CD14-positive monocyte (primary cell): ENCODE measurements at places on chromosomes 2 and 18.

DNA sequence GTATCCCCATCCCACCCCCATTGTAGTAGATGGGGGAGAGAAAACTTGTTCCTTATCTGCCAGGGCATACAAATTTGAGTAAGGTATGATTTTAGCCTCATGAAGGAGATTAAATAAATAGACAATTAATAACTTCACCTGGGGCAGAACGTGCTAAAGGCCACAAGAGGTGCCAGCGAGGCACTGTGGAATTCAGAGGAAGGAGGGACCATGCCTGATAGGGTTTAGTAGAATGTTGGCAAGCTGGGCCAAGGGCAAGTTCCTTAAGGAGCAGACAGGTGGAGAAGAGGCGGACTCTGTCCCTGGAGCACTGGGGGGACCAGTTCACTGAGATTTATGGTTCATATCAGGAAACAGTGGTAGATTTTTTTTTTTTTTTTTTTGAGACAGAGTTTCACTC, 22.5 kb downstream of the STAMBP start:
- DNase-seq: no peak

DNA sequence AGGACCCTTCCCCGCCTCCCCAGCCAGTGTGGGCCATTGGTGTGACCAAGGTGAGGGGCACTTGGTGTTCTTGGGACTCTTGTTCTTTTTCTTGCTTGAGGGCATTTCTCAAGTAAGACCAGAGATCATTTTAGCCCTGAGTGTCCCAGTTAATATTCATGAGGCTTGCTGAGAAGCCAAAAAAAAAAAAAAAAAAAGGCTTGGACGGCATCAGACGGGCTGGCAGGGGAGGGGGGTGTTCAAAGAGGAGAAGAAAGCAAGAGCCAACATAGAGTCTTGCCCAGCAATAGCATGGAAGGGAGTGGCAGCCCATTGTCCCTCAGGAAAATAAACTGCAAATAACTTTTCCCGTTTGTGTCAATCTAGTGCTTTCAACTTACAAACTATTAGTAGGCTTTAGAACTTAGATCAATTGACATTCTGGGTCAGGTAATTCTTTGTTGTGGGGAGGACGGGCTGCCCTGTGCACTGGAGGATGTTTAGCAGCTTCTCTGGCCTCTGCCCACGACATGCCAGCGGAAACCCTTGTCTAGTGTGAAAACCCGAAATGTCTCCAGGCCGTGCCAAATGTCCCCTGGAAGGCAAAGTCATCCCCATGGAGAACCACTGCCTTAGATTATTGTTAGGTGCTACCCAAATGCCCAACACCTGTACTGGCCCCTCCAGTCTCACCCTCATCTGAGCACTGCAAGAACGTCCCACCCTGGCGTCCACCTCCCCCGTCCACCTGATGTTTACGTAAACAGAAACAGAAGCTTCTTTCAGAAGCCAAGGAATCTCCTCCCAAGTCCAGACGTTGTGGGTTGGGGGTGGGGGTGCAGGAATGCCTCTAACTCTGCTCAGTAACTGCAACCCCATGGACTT, 163.4 kb downstream of the BCL2 start:
- DNase-seq: no peak

DNA sequence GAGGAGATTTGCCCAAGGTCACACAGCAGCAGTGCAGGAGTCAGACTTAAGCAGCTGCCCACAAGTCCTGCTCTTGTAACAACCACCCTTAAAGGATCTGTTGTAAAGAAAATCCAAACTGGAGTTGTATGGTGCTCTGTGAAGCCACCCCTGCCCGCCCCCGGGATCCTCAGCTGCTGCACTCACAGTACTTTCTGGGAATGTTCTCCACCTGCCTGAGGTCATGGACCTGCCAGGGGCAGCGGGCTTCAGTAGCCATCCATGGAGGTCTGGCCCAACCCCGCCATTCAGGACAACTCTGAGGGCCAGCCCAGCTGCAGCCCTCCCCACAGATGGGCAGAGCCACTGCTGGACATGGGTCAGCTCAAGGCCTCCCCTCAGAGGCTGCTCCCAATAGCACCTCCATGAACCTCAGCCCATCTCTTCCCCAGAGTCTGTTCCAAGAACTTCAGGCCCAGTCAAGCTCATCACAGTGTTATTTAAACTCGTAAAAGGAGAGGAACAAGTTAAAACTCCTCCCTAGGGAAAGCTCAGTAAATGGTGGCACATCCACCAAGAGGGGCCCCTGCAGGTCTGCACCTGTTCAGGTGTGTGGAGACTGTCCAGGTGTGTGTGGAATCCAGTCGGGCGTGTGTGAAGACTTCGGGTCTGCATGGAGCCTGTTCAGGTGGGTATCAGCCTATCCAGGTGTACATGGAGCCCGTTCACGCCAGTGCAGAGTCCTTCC, 39.4 kb upstream of the GPC1 start:
- DNase-seq: no peak

- DNase-seq: peak; percentile 52
Observed at GRCh38 chr2:27897717-27898116, 7.2 kb downstream of the BABAM2 start.

- DNase-seq: no peak
Observed at GRCh38 chr2:3557639-3558204, 411 bp downstream of the RNASEH1 start.

DNA sequence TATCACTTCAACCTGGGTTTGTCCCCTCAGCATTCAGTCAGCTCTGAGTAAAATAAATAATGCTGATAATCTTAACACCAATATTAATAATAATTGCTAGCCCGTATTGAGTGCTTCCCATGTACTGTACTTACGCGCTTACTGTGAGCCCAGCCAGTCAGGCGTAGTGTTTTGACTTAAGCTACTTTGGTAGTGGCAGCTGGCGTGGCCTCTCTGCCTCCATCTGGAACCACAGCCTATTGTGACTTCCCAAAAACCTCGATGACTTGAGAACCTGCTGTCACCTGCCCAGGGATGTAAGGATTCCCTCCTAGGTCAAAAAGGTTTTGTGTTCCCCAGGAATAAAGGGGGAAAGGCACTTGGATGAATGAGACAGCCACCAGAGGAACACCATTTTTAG, 53.2 kb downstream of the SUMO1 start:
- DNase-seq: no peak

DNA sequence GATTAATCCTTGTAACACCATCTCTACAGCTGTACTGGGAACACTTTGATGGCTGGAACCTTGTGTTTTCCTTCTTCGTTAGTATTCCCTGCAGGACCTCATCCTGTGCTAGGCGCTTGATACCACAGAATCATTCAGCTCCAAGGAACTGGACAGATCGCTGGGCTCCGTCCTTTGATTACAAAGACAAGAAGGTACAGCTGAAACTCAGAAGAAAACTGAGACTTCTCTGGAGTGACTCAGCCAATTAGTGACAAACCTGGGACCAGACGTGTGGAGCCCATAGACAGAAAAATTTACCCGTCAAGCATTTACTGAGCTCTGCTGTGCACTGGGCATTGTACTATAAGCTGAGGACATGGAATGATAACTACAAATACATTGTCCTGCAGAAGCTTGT, 67.3 kb downstream of the NCKAP5 start:
- DNase-seq: no peak

- DNase-seq: no peak
Observed at GRCh38 chr2:138596403-138596802, 94.8 kb downstream of the SPOPL start.

DNA sequence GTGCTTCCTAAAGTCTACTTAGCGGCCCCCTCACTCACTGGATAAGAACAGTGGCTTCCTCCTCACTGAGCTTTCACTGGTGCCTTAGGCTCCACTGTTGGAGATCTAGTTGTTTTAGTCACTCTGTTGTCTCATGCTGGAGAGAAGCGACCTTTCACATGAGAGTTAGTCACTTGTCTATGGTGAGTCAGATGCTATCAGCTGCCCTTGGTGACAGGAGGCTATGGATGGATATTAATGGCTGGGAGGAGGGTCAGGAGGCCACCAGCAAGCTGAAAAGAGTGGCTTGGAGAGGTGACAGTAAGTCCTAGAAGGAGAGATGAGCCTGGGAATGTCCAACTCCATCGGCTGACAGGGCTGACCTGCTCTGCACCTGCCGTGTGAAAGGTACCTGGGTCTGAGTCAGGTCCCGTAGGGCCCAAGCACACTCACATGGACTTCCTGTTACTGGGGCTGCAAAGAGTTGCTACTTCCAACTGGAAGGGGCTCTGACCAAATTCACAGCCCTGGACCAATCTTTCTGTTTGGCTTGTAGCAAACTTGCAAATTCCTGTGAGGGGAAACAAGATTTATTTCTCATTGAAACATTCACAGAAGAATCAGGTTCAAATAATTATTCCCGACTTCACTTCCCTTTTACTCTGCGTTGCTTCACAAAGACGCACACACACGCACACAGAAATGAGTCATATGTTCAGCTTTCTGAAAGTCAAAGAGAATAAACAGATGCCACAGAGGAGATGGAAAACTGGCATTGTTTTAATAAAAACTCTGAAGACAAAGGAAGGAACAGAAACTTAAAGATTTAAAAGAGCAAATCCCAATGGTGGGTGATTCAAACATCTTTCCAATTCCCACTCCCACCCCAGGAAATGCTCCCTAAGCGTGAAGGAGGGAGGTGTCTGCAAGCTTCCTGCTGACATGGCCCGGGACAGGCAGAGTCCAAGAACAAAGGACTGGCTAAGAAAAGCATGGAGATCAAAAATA, 203.5 kb upstream of the TWIST2 start:
- peak; percentile 37 for DNase-seq

- DNase-seq: no peak
Observed at GRCh38 chr2:216139884-216140283, 30.7 kb downstream of the XRCC5 start.

- no peak for DNase-seq
Observed at GRCh38 chr2:9560628-9561027, 5.0 kb upstream of the ADAM17 start.

GRCh38 chr2:211928201-211928600, 610.4 kb downstream of the ERBB4 start:
- no peak for DNase-seq

GRCh38 chr2:118667964-118668363, 179.5 kb downstream of the EN1 start:
- no peak for DNase-seq

DNA sequence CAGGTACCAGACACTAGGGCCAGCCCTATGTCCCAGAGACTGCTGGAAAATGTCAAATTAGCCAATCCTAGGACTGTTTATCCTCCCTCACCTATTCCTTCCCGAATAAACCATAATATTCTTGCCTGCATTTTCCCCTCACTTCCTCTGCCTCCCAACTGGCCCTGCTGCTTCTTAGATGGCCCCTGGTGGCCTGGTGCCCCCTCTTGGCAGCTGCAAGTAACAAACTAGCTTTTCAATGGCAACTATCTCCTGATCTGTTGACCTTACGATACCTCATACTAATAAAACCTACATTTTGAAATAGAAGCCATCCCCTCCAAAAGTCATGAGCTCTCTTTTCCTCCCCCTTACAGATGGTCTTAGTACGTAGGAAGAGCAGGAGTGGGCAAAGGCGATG, 132.0 kb downstream of the ALPK2 start:
- no peak for DNase-seq

DNA sequence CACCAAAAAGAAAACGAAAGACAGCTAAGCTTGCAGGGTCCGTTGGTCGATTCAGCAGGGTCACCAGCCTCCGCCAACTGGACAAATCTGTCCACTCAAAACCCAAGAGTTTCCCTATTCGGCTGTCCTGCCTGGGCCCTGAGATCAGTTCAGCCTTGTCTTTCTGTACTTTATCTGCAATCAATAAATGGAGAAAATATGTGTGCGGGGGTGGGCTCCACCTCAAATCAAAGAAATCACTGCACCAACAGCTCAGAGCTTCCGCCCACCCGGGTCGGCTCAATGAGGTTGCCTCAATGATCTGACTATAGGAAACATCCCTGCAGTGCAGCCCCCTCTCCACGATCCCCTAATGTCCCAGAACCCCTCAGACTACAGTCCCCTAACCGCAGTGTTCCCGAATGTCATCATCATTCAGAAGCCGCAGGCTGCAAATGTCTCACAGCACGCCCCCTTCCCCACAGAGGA, 447 bp downstream of the GGCX start:
- no peak for DNase-seq

DNA sequence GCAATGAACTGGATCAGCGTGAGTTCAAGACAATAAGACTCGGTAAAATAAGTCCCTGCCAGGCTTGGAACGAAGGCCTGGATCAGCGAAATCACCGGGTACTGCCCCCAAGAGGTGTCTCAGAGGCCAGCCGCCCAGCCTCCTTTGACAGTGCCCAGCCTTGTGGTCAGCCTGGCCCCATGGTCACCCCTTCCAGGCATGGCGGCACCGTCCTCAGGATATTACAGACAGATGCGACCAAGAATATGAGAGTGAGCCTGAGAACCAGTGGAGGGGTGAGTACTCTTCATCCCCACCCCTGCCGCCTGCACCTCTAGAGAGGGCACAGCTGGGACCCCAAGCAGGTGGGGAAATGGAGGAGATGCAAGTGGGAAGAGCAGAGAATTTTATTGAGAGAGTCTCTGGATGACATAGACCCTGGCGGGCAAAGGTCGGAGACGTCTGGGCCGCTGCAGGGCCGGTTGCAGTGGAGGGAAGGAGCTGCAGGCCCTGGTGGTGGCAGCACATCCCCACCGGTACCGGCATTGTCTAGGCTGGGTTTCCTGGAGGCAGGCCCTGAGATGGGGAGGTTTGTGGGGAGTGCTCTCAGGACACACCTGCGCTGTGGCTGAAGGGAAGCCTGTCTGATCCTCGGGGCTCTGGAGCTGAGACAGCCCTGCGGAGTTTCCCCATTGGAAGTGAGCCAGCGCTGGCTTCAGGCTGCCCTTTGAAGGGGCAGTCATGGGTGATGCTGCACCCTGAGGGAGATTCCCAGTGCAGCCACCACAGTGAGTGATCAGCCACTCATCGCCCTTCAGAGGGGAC, 190.0 kb downstream of the SEPTIN10 start:
- no peak for DNase-seq

DNA sequence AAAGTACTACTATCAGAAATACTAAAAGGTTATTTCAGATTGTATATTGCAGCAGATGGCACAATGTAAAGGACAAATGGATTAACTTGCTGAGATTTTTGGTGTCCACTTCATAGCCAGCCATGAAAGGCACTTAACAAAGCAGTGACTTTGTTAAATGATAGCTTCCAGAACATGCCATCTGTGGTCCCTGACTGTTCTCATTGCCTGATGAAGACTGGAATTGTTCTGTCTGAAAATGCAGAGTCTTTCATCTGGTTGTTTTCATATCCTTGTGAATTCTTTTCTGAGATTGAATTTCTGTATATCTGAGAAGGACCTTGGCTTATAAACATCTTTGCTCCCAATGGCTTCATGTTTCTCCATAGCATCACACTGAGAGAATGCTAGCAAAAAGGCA, 44.4 kb upstream of the LRRTM1 start:
- no peak for DNase-seq

GRCh38 chr2:177604271-177605065, 211.9 kb downstream of the AGPS start:
- no peak for DNase-seq

- no peak for DNase-seq
Observed at GRCh38 chr18:49500201-49500921, 13.3 kb upstream of the C18orf32 start.

DNA sequence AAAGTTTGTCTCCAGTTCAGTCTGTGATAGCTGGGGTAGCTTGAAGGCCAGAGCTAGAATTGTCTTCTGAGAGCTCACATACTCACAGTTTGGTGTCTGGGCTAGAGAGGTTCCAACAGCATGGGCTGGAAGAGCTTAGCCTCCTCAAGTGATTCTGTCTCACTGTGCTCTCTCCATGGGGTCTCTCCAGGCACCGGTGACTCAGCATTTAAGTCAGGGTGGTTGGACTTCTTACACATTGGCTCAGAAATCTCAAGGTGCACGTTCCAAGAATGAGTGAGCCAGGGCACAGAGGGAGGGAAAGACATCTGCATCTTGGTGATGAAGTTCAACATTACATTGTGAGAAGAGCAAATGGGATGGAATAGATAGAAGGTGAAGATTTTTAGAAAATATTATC, 207.3 kb upstream of the DDX18 start:
- no peak for DNase-seq
